ENCODE measurements at places on chromosomes 2 and 18. TPM values are rescaled to one million over a fixed set of nuclear protein-coding genes. Genes with fewer than 3 reads are reported as not detected.
A peak's percentile ranks its signal among the peaks of the same experiment; 100 is the strongest.

- H3K4me1 ChIP-seq, result no peaks in the 10 kb centered on the region
- no peak overlapping the region for H3K4me3 ChIP-seq
- no peak overlapping the region for H3K27ac ChIP-seq
- no peaks in the 10 kb centered on the region for H3K27me3 ChIP-seq
Observed at GRCh38 chr18:77316008-77316407, 66.4 kb downstream of the GALR1 start.

Gene CIB4
- not detected for total RNA-seq

- H3K27me3 ChIP-seq, result peaks cover 3% of the 10 kb centered on the region
- peak; percentile 24 for DNase-seq
- peaks cover 21% of the 10 kb centered on the region for H3K4me1 ChIP-seq
- no peak overlapping the region for H3K27ac ChIP-seq
- H3K36me3 ChIP-seq, result peaks cover 4% of the 10 kb centered on the region
- H3K4me3 ChIP-seq, result no peak overlapping the region
Observed at GRCh38 chr18:10047237-10047636, 133.4 kb downstream of the VAPA start.

DNA sequence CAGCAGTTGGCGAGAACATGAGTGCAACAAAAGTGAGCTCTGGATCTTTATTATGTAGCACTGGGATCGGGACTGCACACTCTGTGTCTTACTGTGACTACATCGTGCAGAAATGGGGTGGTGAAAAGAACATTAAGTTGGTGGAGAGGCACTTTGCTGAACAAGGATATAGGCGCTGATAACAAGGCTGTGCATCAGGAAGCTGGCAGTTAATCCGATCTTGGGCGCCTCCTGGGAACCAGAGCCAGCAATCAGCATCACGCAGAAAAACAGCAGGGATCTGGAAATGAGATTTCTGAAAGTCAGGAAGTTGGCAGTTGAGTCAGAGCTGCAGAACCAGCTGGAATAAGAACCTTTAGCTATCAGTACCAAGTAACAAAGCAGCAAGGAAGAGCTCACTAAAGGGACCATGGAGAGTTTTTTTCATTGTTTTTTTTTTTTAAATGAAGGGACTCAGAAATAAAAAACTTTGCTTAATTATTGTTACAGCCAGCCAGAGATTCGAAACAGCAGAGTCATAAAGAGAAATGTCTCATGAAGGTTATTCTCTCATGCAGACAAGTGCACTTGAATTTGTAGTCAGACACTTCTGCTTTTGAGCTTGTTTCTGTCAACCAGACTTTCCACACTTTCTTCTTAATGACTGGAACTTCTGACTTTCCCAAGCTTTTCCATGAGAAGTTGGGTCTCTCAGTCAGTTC lies 22.8 kb upstream of the MYO3B start:
- H3K27ac ChIP-seq, result peak overlapping the region; percentile 32
- peaks cover 28% of the 10 kb centered on the region for H3K4me1 ChIP-seq
- DNase-seq, result peak; percentile 22
- no peaks in the 10 kb centered on the region for H3K27me3 ChIP-seq
- H3K36me3 ChIP-seq, result no peaks in the 10 kb centered on the region
- peak overlapping the region; percentile 70 for H3K4me3 ChIP-seq

Gene UGT1A4
- total RNA-seq, result not detected

DNA sequence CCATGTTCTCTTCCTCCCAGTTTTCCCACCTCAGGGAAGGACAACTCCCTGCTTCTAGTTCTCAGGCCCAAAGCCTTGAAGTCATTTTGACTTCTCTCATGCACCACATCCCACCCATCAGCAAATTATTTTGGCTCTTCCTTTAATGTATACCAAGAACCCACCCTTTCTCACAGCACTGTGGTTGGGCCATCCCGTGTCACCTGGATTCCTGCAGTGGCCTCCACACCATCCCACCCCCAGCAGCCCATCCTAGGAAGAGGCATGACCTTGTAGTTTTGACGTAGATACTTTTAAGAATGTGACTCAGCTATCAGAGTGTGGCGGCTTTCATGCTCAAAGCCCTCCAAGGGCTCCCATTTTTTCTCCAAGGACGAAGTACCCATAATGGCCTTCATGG lies 25.6 kb upstream of the CCDC68 start:
- no peaks in the 10 kb centered on the region for H3K36me3 ChIP-seq
- H3K27me3 ChIP-seq, result peaks cover 5% of the 10 kb centered on the region
- no peak overlapping the region for H3K4me3 ChIP-seq
- no peaks in the 10 kb centered on the region for H3K4me1 ChIP-seq
- no peak overlapping the region for H3K27ac ChIP-seq

DNA sequence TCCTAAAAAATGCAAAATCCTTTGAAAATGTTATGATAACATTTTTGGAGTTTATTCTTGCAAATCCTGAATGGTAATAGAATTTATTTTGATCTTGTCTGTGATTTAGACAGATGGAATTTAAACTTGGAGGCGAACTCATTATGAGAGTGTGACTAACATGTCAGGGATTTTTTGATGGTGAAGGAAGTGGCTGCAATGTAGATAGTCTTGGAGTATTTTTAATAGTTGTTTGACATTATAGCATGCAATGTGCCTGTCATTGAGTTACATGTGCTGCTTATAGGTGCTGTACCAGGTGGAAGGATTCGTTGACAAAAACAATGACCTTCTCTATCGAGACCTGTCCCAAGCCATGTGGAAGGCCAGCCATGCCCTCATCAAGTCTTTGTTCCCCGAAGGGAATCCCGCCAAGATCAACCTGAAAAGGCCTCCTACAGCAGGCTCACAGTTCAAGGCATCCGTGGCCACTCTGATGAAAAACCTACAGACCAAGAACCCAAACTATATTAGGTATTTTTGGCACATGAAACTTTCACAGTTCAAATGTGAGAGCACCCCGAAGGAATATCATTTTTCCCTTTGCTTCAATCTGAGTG lies 141.8 kb downstream of the MYO1B start:
- peak; percentile 78 for DNase-seq
- peaks cover 5% of the 10 kb centered on the region for H3K27me3 ChIP-seq
- H3K36me3 ChIP-seq, result peaks cover 67% of the 10 kb centered on the region
- H3K4me3 ChIP-seq, result peak overlapping the region; percentile 57
- peaks cover 72% of the 10 kb centered on the region for H3K4me1 ChIP-seq

Gene KIF1A
- not detected for total RNA-seq

Gene XIRP2
- not detected for total RNA-seq

GRCh38 chr2:30422444-30423040 lies 24.5 kb upstream of the LCLAT1 start:
- peak overlapping the region; percentile 67 for H3K4me3 ChIP-seq
- no peak for DNase-seq
- H3K27me3 ChIP-seq, result no peaks in the 10 kb centered on the region
- H3K4me1 ChIP-seq, result peaks cover 39% of the 10 kb centered on the region
- H3K36me3 ChIP-seq, result no peaks in the 10 kb centered on the region
- peak overlapping the region; percentile 73 for H3K27ac ChIP-seq

Gene MAP2
- total RNA-seq, result 1.2 TPM

- no peak for DNase-seq
- H3K27me3 ChIP-seq, result peaks cover 43% of the 10 kb centered on the region
- no peak overlapping the region for H3K27ac ChIP-seq
- H3K4me1 ChIP-seq, result no peaks in the 10 kb centered on the region
Observed at GRCh38 chr18:63273222-63273927, 46.2 kb downstream of the BCL2 start.

- H3K4me1 ChIP-seq, result no peaks in the 10 kb centered on the region
- no peak for DNase-seq
- H3K36me3 ChIP-seq, result no peaks in the 10 kb centered on the region
- no peaks in the 10 kb centered on the region for H3K27me3 ChIP-seq
- H3K27ac ChIP-seq, result no peak overlapping the region
- H3K4me3 ChIP-seq, result no peak overlapping the region
Observed at GRCh38 chr2:21424375-21424774, 300.6 kb downstream of the TDRD15 start.

- H3K27ac ChIP-seq, result no peak overlapping the region
- H3K36me3 ChIP-seq, result no peaks in the 10 kb centered on the region
- H3K27me3 ChIP-seq, result no peaks in the 10 kb centered on the region
Observed at GRCh38 chr2:12005886-12006681, 259.7 kb downstream of the LPIN1 start.

GRCh38 chr2:68559692-68560091 lies 83.7 kb upstream of the PROKR1 start:
- no peaks in the 10 kb centered on the region for H3K4me1 ChIP-seq
- no peak for DNase-seq
- H3K27ac ChIP-seq, result no peak overlapping the region
- H3K36me3 ChIP-seq, result no peaks in the 10 kb centered on the region
- no peaks in the 10 kb centered on the region for H3K27me3 ChIP-seq
- H3K4me3 ChIP-seq, result no peak overlapping the region

Gene TTR
- total RNA-seq, result not detected

DNA sequence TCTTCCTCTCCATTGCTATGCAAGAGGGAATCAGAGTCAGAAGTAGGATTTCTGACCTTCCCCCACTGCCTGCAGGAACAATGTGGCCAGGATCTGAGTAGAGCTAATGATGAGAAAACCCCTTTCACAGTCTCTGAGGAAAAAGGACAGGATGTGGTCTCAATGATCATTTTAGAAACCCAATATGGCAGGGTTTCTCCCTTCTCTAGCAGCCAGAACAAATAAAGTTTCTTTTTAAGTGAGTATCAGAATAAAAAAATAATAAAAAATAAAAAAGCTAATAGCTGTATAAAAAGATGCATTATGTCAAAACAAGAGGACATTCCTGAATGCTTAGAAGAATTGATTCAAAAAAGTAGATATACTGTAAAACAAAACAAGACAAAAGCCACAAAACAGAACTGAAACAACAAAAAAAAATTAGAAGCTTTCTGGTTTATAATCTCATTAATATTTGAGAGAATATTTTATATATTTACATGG lies 1124.9 kb upstream of the ZEB2 start:
- DNase-seq, result no peak
- H3K27me3 ChIP-seq, result no peaks in the 10 kb centered on the region
- no peak overlapping the region for H3K27ac ChIP-seq
- no peak overlapping the region for H3K4me3 ChIP-seq
- no peaks in the 10 kb centered on the region for H3K36me3 ChIP-seq

DNA sequence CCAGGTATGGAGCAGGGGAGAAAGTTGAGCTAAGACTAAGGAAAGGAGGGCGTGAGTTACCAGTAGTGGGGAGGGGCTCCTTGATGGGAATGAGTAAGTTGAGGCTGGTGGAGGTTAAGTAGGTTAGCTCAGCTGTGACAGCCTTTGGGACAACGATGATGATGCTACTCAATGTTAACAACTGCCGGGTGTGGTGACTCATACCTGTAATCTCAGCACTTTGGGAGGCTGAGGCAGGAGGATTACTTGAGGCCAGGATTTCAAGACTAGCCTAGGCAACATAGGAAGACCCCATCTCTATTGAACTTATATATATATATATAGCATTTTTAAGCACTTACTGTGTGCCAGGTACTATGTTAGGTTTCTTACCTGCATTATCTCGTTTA lies 48.4 kb downstream of the HK2 start:
- no peak for DNase-seq
- H3K4me1 ChIP-seq, result peaks cover 30% of the 10 kb centered on the region
- H3K4me3 ChIP-seq, result no peak overlapping the region
- peaks cover 53% of the 10 kb centered on the region for H3K36me3 ChIP-seq

Gene AOX1
- total RNA-seq, result 36.9 TPM

DNA sequence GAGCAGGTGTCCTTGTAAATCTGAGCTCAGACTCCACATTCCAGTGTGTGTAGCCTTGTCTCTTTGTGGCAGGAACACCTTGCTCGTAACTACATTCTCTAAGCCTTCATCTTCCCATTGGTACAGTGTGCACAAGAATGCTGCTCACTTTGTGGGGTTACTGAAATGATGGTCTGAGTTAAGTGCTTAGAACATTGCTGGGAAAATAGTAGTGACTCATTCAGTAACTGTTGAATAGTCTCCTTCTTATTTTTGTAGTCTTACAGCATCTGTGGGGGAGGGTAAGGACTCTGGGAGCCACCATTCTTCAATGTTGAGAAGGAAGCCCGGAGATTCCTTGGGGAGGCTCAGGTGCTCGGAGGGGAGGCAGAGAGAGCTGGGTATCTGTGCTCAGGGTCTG lies 236.0 kb upstream of the HDAC4 start:
- H3K36me3 ChIP-seq, result no peaks in the 10 kb centered on the region
- peaks cover 2% of the 10 kb centered on the region for H3K27me3 ChIP-seq
- H3K4me1 ChIP-seq, result no peaks in the 10 kb centered on the region
- DNase-seq, result peak; percentile 2
- H3K4me3 ChIP-seq, result no peak overlapping the region
- no peak overlapping the region for H3K27ac ChIP-seq

DNA sequence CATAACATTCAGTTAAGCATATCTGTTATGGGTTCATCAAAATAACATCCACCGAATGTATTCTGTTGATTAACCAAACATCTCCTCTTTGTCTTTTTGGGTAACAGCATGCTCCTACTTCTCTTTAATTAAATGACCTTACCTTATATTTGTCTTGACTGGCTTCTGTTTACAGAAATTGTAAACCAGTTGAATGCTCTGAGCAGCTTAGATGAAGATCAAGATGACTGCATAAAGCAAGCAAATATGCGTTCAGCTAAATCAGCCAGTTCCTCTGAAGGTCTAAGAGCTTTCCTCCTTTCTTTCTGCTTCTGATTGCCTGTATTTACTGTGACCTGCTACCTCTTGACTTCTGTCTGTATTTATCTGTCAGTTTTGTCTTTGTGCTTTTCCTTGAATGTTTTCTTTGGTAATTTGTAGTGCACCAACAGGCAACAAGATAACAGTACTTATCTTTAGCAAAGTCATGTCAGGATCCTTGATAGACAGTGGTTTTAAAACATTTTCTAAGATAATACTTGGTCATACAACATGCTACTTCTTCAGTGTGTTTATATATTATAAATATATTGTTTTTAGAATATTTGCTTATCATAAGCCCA lies 152.8 kb downstream of the EHBP1 start:
- no peak overlapping the region for H3K27ac ChIP-seq
- H3K27me3 ChIP-seq, result no peaks in the 10 kb centered on the region
- peaks cover 17% of the 10 kb centered on the region for H3K36me3 ChIP-seq
- no peaks in the 10 kb centered on the region for H3K4me1 ChIP-seq

Gene RGPD4
- not detected for total RNA-seq

GRCh38 chr2:171402906-171403580 lies 30.7 kb downstream of the METTL8 start:
- H3K4me3 ChIP-seq, result peak overlapping the region; percentile 5
- H3K27ac ChIP-seq, result peak overlapping the region; percentile 27
- peaks cover 35% of the 10 kb centered on the region for H3K4me1 ChIP-seq
- DNase-seq, result peak; percentile 20
- no peaks in the 10 kb centered on the region for H3K27me3 ChIP-seq
- H3K36me3 ChIP-seq, result peaks cover 34% of the 10 kb centered on the region

- peaks cover 52% of the 10 kb centered on the region for H3K4me1 ChIP-seq
- H3K27me3 ChIP-seq, result peaks cover 2% of the 10 kb centered on the region
- DNase-seq, result peak; percentile 56
- H3K36me3 ChIP-seq, result peaks cover 39% of the 10 kb centered on the region
- H3K4me3 ChIP-seq, result peak overlapping the region; percentile 42
- peak overlapping the region; percentile 96 for H3K27ac ChIP-seq
Observed at GRCh38 chr18:8142131-8142711, 467.0 kb upstream of the RAB12 start.

Measured in HFFc6 (cell line).